NCI-H510A treated with DMSO at 0.1 percent for 48 hours (cell line): ENCODE measurements at places on chromosomes 2 and 18.

DNA sequence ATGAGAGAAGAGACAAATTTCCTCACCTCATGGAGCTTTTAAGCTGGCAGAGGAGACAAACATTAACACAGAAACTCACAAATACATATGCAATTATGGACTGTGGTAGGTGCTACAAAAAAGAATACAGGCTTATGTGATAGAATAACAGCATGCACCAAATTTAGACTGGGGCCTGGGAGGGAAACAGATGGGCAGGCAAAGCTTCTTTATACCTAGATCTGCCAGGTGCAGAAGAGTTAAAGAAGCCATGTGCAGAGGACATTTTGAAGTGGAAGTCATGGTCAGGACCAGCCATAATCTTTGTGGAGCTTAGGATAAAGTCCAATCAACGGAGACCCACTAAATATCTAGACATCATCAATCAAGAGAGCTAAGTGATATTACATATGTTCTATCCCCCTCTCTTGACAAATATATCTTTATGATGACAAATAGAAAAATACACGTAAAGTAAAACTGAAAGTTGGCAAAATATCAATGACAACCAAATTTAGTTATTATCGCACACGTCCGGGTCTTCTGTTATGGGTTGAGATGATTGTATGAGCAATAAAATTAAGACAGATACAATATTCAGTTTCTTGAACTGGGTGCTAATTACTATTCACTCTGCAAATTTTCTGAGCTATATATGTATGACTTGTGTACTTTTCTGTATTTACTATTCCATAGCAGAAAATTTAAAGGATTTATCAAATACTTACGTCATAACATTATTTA is 44.1 kb downstream of the CD28 start:
- DNase-seq, result no peak

DNA sequence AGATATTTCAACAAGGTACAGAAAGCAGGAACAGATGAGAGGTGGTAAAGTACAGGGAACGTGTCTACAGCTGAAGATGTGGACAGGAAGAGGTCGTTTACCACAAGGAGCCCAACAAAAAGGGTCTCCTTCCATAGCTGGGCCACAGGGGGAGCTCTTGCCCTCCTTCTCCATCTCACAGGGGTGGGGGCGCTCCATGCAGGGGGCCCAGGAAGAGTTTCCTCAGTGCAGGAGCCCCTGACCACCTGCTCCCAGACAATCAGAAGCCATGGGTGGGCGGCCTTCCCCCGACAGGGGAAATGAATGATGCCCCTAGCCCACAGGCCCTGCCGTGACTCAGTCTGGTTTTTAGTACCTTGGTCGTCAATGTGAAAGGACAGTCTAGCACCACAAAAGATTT is 163.6 kb upstream of the ZNF516 start:
- no peak for DNase-seq

GRCh38 chr2:165575044-165575615 is 105.6 kb downstream of the CSRNP3 start:
- DNase-seq, result no peak

DNA sequence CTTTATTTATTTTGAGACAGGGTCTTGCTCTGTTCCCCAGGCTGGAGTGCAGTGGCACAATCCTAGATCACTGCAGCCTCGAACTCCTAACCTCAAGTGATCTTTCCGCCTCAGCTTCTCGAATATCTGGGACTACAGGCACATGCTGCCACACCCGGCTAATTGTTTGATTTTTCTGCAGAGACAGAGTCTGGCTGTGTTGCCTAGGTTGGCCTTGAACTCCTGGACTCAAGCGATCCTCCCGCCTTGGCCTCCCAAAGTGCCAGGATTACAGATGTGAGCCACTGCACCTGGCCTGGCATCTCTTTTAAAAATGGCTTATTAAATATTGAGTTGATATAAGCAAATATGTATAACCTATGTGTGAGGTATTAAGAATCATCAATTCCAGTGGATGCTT is 209.5 kb downstream of the FAM210A start:
- no peak for DNase-seq

GRCh38 chr2:60368456-60368855 is 185.0 kb downstream of the BCL11A start:
- DNase-seq, result no peak
